ENCODE measurements at places on chromosomes 7 and 10.

GRCh38 chr7:115952832-115953231 lies 77.7 kb downstream of the TFEC start:
- no peak for DNase-seq

DNA sequence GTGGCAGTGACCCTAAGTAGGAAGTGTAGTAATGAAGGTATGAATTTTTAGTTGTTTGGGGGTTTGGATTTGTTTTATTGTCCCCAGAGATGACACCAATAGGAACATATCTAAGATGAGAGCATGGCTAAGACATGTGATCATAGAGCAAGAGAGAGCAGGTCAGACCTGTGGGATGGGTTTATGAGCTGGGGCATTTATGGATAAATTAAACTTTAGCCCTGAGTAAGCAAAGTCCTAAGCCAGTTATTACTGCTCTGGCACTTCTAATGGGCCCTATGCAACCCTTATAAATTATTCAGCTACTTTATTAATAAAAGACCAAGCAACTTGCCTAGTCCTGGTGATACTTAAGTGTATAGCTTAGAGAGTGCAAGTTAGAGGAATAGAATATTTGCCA lies 85.1 kb downstream of the LRRC4 start:
- no peak for DNase-seq

DNA sequence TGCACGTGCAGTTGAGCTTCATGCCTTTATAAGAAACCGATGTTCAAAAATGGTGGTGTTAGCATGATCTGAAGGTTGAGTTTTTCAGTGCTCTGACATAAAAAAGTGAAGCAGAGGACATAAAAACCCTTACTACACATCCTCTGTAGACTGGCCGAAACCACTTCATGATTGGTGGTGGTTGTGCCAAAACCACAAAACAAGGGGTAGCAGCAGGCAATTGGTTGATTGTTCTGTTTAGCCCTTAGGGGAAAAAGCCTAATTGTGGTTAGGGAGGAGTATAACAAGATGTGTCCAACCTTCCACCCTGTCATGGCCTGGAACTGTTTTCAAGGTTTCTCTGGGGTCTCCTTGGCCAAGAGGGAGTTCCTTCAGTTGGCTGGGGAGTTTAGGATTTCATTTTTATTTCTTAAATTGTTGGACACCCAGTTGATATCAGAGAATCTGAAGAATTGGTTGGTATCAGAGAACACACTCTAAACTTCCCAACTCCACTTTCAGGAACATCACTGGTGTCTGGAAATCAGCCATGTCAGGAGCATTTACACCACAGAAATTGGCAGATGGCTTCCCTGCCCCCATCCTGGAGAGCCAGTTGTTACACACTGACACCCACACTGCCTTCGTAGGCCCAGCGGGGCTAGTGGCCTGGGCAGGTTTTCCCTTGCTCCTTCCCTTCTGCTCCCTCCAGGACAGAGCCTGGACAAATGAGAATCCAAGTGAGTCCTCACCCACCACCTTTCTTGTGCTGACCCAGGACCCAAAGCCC lies 18.8 kb downstream of the MRPS24 start:
- no peak for DNase-seq

DNA sequence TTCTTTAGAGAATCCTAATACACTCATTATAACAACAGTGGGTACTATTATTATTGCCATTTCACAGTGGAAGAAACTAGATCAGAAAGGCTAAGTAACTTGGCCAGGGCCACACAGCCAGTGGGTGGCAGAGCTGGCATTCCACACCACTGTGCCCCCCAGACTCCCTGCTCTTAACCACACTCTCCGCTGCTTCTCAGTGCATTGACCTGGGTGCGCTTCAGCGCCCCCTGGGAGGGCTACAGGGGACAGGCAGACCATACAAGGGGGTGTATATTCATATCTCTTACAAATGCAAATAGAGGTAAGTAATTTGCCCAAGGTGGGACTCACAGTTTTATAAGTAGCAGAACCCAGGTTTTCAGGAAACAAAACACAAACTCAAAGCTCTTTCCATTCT lies 77.0 kb upstream of the NMT2 start:
- no peak for DNase-seq

DNA sequence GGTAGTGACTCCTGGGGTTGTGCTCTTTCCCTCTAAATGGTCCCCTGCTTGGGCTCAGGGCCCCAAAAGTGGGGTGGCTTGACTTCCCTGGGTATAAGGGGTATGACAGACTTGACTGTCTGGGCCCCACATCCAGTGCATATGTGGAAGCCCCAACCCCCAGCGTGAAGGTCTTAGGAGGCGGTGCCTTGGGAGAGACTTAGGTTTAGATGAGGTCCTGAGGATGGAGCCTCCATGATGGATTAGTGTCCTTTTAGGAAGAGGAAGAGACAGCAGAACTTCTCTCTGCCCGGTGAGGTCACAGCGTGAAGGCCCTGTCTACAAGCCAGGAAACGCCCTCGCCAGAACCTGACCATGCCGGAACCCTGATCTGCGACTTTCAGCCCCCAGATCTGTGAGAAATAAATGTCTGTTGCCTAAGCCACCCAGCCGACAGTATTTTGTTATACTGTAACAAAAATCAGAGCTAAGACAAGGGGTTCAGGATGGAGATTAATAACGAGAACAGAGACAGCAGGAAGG lies 23.8 kb downstream of the PODXL start:
- DNase-seq, result no peak

GRCh38 chr10:131692176-131692575 lies 208.6 kb upstream of the PPP2R2D start:
- no peak for DNase-seq

GRCh38 chr10:100869399-100869798 lies 43.4 kb upstream of the SLF2 start:
- no peak for DNase-seq

- no peak for DNase-seq
Observed at GRCh38 chr10:125399289-125399688, 238.9 kb upstream of the CTBP2 start.

GRCh38 chr7:134780166-134780828 lies 863 bp downstream of the CALD1 start:
- DNase-seq, result no peak

- no peak for DNase-seq
Observed at GRCh38 chr10:54985732-54986131, 184.7 kb upstream of the PCDH15 start.

DNA sequence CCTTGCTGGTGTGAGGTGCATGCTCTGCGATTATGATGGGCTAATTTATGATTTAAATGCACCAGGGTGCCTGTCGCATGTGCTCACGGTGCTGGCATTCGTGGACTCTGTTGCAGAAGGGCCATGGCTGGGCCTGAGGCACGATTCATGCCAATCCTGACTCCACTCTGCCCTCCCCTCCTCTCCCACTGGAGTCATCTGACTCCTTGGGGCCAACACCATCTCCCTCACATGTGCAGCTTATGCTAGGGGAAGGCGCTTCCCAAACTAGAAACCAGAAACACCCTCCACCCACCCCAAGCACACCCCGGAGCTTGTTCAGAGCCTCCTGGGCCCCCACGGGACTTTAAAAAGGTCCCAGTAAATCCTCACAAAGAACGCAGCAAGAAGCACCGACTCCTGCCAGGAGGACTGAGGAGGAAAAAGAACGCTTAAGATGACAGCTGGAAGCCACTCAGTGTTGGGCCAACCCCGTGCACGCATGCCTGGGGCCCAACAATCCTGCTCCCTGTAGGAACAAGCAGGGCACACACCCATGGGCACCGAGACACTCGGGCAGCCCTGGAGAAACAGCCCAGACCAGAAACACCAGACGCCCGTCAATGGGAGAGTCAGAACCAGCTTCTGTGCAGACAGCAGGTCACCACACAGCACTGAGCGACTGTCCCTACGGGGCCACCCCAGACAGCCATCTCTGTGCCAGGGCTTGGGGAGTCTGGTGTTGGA lies 14.1 kb downstream of the BRI3 start:
- DNase-seq, result no peak

DNA sequence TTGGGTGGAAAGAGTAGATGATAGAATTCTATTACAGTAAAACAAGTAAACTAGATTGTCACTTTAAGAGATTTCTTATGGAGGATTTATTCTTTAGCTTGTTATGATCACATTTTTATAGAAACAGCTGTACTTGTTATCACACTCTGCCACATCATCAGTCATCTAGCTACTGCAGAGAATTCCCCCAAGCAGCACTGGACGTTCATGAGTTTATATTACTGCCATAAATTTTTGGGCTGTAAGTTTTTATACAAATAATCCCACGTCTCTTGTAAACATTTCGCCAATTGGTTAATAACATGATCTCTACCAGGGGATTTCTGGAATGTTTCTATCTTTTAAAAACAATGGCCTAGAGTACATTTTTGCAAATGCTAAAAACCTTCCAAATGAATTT lies 238.8 kb downstream of the POLR1F start:
- no peak for DNase-seq

DNA sequence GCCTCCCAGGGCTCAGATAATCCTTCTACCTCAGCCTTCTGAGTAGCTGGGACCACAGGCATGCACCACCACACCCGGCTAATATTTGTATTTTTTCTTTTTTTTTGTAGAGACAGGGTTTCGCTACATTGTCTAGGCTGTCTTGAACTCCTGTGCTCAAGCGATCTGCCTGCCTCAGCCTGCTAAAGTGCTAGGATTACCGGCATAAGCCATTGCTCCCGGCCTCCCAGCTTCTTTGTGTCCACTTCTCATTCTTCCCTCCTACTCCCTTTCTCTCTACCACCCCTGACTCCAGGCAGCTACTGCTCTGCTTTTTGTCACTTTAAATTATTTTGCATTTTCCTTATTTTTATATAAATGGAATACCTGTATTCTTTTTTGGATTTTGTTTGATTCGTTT lies 83.4 kb downstream of the PALS2 start:
- DNase-seq, result no peak

GRCh38 chr7:19491371-19491770 lies 217.5 kb downstream of the POLR1F start:
- no peak for DNase-seq

- no peak for DNase-seq
Observed at GRCh38 chr10:93126483-93127052, 52.9 kb downstream of the CYP26A1 start.

GRCh38 chr7:1888425-1888824 lies 218.3 kb downstream of the ELFN1 start:
- DNase-seq, result no peak

- DNase-seq, result no peak
Observed at GRCh38 chr10:46019177-46019528, 11.3 kb downstream of the NCOA4 start.

- no peak for DNase-seq
Observed at GRCh38 chr10:21888959-21889358, 114.6 kb downstream of the DNAJC1 start.

DNA sequence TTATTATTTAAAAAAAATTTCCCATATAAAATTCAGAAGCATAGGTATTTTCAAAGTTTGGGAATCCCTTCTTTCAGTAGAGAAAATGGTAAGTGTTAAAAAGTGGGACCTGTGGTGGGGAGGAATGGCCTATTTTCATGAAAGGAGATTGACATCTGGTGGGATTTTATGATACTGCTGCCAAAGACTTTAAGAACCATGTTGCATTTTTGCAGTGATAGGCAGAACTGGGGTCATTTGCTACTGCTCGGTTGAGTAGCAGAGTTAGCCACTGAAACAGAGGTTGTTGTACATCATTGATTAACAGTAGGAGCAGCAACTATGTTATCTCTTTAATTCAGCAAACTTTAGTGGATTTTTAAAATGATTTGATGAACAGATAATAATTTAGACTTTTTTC lies 4.4 kb downstream of the BICC1 start:
- DNase-seq, result no peak

GRCh38 chr10:44913350-44914081 lies 2.4 kb downstream of the TMEM72 start:
- DNase-seq, result no peak

DNA sequence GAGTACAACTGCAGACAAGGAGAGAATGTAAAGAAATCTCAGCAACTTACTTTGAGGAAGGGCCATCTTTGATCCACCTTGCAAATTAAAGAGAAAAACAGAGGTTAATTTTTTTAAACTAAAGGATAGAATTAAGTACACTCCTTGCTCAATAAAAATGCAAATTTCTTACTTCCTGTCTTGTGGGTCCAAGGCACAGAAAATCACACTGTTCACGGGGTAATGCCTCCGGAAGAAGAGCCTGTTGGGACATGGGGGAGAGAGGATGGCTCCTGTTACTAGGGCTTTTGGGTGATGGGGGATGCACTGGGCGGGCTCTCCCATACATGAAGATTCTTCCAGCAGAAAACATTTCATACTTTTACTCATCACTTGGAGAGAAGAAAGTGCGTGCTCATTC lies 301.8 kb downstream of the TNS3 start:
- no peak for DNase-seq

DNA sequence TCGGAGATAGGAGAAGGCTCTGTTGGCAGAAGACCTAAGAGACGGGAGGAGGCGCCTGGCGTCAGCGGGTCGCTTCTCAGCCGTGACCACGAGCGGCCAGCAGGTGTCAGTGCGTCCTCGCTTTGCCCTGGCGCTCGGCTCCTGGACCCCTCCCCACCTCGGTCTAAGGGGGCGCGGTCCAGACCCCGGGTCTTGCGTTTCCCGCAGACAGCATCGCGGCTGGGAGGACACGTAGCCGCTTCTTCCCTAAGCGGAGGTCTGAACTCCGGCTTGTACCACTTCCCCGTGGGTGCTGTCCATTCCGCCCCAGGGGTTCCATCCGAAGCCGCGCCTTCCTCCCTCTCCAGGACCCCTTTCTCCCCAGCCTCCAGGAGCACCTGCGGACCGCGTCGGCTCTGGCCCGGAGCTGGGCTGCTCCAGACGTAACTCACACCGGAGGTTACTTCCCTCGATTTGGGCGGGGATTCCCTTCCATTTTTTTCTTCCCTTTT lies 593 bp upstream of the ADRA2A start:
- peak; percentile 20 for DNase-seq

GRCh38 chr10:89440226-89441009 lies 26.1 kb downstream of the IFIT5 start:
- no peak for DNase-seq

DNA sequence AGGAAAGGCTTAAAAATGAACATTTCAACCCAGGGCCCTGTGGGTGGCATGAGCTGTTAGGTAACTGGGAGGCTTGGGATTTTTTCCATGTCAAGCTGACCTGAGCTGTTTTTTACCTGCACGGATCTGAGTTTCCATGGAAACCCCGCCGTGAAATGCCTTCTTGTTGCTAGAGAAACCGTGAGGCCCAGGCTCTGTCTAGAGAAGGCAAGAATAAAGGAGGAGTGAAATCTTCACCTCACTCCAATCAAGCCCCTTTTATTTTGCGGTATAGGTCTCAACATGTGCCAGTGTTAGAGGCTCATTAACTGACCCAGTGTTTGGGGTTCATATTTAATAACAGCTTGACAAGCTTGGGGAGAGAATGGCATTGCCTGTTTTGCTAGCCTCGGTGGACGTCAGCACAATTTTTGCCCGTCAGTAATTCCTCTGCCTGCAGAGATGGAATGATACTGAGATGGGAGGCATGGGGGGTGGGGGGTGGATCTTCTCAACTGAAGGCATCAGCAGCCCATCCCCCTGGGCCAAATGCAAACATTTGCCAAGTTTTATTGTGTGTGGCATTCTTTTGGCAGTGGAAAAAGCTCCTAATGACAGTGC lies 48.9 kb upstream of the PDCD4 start:
- no peak for DNase-seq

- no peak for DNase-seq
Observed at GRCh38 chr10:84007482-84007881, 131.8 kb upstream of the GHITM start.

GRCh38 chr10:113735913-113736312 lies 15.6 kb upstream of the PLEKHS1 start:
- no peak for DNase-seq

GRCh38 chr7:123154231-123154860 lies 45.4 kb downstream of the SLC13A1 start:
- DNase-seq, result no peak
